ENCODE measurements at places on chromosomes 7 and 10. TPM values are rescaled to one million over a fixed set of nuclear protein-coding genes. Genes with fewer than 3 reads are reported as not detected.

- no peaks in the 10 kb centered on the region for H3K27me3 ChIP-seq
- DNase-seq, result no peak
- H3K36me3 ChIP-seq, result no peaks in the 10 kb centered on the region
- H3K27ac ChIP-seq, result no peak overlapping the region
- H3K4me3 ChIP-seq, result no peak overlapping the region
Observed at GRCh38 chr10:33743429-33743857, 409.0 kb upstream of the NRP1 start.

DNA sequence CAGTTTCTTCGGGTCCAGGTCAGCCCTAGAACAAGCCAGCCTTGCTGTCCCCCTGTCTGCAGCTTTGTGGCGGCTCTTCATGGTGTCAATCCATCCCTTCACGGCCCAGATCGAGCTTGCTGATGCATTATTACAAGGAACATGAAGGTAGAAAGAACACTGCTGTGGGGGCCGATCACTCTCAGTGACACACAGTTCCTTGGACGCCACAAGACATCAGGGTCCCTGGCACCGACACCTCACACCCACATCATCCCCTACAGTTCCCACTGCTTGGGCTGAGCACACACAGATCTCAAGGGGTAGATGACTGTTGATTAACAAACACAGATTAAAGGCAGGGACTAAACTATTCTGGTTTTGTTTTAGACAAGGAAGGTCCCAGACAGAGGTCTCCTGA, 119.4 kb downstream of the KMT2E start:
- DNase-seq, result no peak
- H3K27ac ChIP-seq, result no peak overlapping the region
- no peaks in the 10 kb centered on the region for H3K27me3 ChIP-seq
- peaks cover 3% of the 10 kb centered on the region for H3K36me3 ChIP-seq
- no peak overlapping the region for H3K4me3 ChIP-seq
- no peaks in the 10 kb centered on the region for H3K4me1 ChIP-seq

NXPH1 gene
- not detected for polyA plus RNA-seq

DNA sequence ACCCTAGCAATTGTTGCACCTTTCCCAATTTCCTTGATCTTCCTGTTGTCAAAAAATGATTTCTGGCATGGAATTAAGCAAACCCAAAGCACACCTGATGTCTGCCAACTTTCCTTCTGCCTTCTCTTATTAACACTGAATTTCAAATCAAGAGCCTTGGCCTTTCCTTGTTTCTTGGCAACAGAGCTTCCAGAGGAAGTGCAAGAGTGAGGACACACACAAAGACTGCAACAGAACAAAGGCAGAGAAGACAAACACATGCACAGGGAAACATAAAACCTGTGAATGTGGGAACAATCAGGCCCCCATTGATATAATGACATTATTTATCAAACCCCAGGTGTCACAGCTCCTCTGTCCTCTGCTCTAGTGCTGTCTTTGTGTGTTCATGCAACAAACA, 73.0 kb upstream of the IL6 start:
- no peaks in the 10 kb centered on the region for H3K27me3 ChIP-seq
- peaks cover 28% of the 10 kb centered on the region for H3K4me1 ChIP-seq
- no peak overlapping the region for H3K27ac ChIP-seq
- DNase-seq, result no peak
- H3K36me3 ChIP-seq, result peaks cover 12% of the 10 kb centered on the region

CALY gene
- 0.72 TPM for polyA plus RNA-seq

Measured in B cell (primary cell).